GM12865 (cell line): ENCODE measurements at places on chromosomes 7 and 10.

GRCh38 chr10:10223131-10223530 is 794.5 kb upstream of the CELF2 start:
- DNase-seq: no peak

- peak; percentile 41 for DNase-seq
Measured at GRCh38 chr7:144513334-144513733, 109.8 kb upstream of the NOBOX start.

DNA sequence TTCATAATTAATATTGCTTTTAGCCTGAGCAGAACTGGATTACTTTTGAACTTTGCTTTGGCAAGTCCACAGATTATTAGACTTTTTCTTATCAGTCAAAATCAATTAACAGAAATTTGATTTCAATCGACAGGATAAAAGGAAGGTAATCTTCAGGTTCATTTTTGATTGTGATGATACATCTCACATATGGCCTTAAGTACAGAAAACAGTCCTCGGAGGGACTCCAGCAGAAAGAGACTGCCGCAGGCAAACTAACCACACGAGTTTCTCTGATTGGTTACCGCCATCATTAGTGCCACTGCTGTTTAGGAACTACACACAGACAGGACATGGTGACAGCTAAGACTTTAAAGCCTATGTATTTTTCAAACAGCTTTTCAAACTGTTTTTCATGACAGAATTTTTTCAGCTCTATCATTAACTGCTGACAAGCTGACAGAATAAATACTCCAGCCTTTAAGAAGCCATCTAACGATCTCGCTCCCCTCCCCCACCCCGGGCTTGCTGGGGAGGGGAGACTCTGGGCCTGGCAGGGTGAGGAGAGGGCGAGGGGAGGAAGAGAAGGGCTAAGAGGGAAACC is 668.2 kb downstream of the KCNMA1 start:
- no peak for DNase-seq

GRCh38 chr7:158138329-158138597 is 449.4 kb downstream of the PTPRN2 start:
- DNase-seq: no peak

DNA sequence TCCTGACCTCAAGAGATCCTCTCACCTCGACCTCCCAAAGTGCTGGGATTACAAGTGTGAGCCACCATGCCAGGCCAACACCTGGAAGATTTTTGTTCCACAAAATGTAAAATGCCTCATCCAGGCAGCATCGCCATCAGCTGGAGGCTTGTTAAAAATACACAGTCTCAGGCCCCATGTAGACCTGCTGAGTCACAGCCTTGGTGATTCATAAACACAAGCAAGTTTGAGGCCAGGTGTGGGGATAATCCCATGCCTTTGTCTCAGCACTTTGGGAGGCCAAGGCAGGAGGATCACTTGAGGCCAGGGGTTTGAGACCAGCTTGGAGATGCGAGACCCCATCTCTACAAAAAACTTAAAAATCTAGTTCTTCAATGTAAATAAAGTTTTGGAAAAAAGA is 49.1 kb upstream of the FOXK1 start:
- DNase-seq: no peak

- DNase-seq: no peak
Measured at GRCh38 chr10:450463-450862, 239.0 kb downstream of the DIP2C start.

- no peak for DNase-seq
Measured at GRCh38 chr10:99457813-99458212, 27.4 kb upstream of the GOT1 start.

GRCh38 chr7:2520761-2521290 is 1.3 kb downstream of the LFNG start:
- DNase-seq: no peak

DNA sequence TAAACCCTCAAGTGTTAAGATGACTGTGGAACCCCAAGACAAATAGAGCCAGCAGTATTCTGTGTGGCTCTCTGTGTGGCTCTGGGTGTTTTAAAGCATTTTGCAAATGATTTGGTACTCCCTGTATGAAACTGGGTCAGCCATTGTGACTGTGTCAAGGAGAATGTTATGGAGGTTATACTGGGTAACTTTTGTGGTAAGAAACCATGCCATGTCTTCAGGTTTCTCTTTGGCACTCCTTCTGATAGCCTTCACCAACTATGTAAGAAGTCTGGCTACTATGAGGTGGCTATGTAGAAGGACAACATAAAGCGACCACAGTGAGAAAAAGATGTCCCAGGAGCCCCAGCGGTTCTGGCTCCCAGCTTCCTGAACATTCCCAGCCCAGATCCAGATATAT is 226.6 kb upstream of the RHOBTB1 start:
- DNase-seq: no peak

DNA sequence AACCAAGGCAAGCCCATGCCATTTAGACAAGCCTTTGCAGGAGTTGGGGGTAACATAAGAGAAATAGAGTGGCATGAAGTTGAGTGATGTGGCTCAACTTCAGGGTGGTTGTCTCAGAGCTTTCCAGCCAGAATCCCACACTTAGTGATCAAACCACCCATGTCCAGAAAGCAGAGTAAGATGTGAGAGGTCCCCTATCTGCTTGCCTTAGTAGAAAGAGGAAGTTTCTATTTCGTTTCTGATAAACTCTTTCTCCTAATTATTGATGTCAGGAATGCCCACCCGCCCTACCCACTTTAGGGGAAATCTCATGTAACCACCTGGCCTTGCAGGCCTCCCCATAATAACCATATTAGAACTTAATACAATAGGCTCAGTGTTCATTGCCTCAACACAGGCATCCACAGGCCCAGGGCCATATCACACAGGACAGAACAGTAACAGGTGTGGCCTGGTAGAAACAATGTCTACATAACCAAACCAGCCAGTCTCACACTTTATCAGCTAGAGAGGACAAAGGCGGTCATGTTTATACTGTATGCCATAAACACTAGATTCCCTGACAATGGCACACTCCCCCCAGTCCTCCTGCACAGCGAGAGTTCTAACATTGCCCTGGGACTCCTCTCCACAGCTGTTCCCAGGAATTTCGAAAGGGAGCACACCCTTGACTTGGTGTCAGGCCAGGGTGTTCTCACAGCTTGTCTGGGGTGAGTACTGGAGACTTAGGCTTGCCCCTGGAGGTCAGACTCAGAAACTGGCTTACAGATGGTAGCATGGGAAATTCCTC is 364.4 kb downstream of the CXCL12 start:
- peak; percentile 48 for DNase-seq

DNA sequence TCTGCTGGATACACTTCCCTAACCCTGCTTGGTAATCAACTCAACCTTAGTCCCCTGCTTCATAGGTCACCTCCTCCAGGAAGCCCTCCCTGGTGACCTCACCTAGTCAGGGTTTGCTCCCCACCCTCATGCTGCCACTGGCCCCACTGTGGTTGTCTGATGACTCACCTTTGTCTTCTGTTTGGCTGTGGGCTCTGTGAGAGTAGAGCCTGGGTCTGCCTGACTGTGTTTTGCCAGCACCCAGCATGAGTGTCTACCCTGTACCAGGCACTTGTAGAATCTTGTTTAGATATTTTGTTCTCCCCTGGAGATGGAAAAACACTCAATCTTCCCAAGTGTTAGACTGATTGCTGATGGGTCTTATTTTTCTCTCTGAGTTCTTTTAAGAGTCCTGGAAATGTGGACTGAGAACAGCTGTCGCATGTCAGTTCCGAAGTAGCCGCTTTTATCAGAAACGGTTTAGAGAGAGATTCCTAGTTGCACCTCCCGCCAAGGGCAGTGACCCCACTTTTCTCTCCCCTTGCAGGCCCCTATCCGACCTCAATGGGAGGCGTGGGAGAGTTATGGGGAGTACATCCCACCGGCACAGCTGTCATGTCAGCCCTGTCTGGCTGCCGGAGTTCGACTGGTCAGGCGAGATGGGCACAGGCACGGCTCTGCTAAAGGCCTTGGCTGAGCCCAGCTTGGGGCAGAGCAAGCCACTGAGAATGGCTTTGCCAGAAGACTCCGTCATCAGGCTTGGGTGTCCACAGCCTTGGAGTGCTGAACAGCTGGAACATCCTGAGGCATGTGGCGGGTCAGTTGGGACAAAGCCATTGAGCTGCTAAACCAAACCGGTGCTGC is 134.3 kb downstream of the GRK5 start:
- DNase-seq: peak; percentile 14

DNA sequence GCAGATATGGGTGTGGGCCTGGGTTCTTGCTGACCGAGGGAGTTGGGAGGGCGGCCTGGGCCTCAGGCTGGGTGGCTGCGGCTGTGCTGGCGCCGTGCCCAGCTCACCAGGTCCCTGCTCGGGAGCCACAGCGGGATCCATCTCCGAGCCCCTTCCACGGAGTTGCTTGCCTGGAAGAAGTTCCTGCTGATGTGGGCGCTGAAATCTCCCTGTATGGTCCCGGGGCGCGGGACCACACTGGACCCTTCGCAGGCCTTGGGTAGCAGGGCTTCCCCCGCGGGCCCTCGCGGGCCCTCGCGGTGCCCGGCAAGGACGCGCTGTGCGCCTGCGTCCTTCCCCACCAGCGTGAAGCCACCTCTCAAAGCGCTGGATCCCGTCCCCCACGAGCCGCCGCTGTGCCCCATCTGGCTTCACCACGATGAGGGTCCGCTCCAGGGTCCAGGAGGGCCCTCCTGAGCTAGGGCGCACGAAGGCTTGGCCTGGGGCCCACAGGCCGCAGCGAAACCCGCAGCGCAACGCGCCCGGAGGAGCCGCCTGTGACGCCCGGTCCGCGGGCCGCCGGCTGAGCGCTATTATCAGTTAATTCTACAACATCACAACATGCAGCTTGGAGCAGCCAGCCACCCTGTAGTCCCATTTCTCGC is 31.5 kb downstream of the RAB19 start:
- no peak for DNase-seq

DNA sequence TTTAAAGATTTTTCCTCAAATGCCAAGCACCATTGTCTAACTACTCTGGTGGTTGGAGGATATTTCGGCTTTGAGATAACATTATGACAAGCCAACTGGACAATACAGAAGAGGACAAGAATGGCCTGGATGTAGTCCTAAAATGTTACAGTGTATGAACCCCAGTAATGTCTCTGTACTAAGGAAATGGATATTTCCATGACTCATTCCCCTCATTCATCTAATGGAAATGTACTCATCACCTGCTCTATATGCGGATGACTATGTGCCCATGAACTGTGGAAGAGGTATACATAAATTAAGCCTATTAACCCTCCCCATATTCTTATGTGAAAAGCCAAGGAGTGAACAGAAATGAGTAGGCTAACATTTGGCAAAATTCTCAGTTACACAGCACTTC is 207.9 kb downstream of the CACNA2D1 start:
- no peak for DNase-seq

DNA sequence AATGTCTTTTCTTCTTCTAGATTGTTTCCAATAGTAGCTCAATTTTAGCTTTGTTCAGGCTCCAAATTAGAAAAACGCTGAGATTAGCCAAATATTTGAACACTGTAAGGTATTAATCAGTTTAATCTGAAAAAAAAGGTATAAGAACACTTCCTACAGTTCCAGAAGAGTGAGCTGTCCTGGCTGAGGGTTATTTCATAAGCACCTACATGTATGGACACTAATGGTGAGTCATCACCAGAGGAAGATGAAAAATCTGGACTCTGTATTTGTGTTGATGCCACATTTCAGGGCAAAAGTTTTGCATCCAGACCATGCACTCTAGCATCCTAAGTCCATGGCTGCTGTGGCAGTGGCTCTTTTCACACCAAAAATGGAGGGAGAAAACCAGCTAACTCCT is 189.5 kb downstream of the ANKRD30A start:
- no peak for DNase-seq

- no peak for DNase-seq
Measured at GRCh38 chr7:155837126-155837479, 24.8 kb upstream of the SHH start.

DNA sequence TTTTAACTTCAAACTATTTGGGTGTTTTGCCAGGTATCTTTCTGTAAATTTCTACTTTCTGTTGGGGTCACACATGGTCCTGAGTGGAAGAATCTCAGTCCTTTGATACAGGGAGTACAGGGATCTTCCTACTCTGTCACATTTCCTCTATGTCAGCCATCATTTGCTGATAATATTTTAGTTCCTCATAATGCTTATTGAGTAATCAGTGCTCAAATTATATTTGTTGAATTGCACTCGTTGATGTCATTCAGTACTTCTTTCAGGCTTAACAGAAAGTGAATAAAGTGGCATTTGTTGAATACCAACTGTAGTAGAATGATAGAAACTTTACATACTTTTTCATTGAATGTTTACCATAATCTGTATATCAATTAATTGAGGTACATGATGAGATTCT is 31.9 kb downstream of the WDR11 start:
- no peak for DNase-seq

- DNase-seq: no peak
Measured at GRCh38 chr7:26726051-26726450, 138.3 kb downstream of the SKAP2 start.

- DNase-seq: no peak
Measured at GRCh38 chr7:53422291-53422690, 386.9 kb downstream of the POM121L12 start.

- DNase-seq: no peak
Measured at GRCh38 chr10:125141150-125141859, 19.1 kb downstream of the CTBP2 start.

GRCh38 chr10:14326581-14326980 is 4.1 kb downstream of the FRMD4A start:
- DNase-seq: no peak

DNA sequence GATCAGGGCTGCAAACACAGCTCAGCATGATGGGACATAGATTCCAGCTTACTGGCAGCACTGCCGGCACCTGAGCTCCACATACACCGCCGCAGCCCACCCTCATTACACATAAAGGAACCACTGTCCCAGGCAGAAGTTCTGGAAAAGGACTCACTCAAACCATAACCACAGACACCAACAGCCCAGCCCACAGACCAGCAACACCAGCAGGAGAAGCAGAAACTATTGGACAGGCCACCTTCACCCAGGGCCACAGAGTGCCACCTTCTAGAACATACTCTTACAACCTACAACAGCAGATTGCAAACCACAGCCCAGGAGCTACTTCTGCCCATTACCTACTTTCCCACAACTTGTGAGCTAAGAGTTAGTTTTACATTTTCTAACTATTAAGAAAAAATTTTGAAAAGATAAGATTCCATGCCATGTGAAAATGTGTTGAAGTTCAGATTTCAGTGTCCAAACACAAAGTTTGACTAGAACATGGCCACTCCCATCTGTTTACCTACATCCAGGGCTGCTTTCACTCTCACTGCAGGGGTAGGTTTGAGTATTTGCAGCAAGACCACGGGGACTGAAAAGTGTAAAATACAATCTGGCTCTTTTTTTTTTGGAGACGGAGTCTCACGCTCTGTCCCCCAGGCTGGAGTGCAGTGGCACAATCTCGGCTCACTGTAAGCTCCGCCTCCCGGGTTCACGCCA is 153.0 kb downstream of the TNS3 start:
- DNase-seq: no peak

- DNase-seq: no peak
Measured at GRCh38 chr10:33481184-33481583, 146.7 kb upstream of the NRP1 start.

- no peak for DNase-seq
Measured at GRCh38 chr10:3172081-3172445, 519 bp downstream of the PITRM1 start.
